CD8-positive, alpha-beta T cell (primary cell): ENCODE measurements at places on chromosomes 2 and 18.

- DNase-seq: no peak
These were observed 183.1 kb downstream of the C1D start for GRCh38 chr2:67879586-67880290.

GRCh38 chr2:71669628-71670429 lies 216.5 kb downstream of the DYSF start:
- DNase-seq: no peak

DNA sequence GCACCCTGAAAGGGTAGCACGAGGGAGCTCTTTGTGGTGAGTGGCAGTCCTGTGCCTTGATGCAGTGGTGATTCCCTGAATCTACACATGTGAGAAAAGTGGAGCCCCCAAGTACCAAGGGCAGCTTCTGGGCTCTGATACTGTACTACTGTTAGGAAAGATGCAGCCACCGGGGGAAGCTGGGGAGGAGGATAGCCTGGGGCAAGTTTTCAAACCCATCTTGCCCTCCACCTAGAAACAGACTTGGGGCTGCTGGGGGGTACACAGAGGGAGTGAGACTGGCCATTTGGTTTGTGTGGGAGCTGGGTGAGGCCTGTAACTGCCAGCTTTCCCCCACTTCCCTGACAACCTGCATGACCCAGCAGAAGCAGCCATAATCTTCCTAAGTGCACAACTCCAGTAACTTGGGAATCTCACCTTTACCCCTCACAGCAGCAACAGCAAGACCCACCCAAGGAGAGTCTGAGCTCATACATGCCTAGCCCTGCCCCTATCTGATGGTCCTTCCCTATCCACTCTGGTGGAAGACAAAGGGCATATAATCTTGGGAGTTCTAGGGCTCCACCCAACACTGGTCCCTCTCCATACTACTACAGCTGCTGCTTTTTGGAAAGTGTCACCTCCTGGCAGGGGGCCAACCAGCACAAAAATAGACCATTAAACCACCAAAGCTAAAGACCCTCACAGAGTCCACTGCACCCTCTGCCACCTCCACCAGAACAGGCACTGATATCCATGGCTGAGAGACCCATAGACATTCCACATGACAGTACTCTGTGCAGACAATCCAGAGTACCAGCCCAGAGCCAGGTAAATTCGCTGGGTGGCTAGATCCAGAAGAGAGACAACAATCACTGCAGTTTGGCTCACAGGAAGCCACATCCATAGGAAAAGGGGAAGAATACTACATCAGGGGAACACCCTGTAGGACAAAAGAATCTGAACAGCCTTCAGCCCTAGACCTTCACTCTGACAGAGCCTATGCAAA lies 8.2 kb downstream of the MALL start:
- DNase-seq: no peak

DNA sequence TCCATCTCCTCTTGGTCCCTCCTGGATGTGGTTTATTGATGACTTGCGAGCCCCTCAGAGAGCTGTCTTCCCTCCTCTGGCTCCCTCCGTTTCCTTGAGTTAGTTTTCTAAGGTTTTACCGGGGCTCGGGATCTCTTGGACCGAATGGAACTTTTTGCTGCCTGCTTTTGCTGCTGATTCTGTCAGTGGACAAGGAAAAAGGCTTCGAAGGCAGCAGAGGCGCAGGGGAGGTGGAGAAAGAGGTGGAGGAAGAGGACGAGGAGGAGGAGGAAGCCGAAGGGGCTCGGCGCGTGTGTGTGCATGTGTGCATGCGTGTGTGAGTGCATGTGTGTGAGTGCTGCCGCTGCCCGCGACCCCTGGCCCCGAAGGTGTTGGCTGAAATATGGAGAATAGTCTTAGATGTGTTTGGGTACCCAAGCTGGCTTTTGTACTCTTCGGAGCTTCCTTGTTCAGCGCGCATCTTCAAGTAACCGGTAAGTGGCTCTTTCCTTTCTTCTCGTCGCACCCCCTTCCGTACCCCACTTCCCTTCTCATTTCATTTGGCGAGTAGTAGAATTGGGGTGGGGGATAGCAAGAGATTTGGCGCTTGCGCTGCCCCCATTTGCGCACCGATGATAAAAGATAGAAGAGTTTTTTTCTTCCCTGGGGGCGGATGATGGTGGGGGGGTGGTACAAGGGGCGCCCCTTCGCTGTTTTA lies 557 bp downstream of the DCC start:
- no peak for DNase-seq

GRCh38 chr2:128237081-128237534 lies 81.6 kb downstream of the HS6ST1 start:
- DNase-seq: no peak

DNA sequence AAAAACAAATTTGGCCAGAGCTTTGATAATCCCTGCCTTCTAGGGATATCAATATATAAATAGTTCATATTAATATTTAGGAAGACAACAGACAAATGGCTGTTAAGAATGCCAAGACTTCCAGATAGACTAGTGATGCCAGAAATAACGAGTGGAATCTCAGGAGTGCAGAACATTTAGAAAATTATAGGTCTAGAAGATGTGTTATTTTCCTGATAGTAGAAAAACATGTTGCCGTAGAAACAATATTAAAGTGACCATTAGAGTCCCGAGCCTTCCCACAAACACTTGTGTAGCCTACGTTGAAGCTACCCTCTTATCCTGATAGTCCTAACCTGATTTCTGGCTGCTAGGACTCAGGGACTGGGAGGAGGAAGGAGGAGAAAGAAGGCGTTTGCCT lies 54.3 kb upstream of the ITGA6 start:
- DNase-seq: no peak
